ENCODE measurements at places on chromosomes 1 and 21. TPM values are rescaled to one million over a fixed set of nuclear protein-coding genes. Genes with fewer than 3 reads are reported as not detected.
A peak's percentile ranks its signal among the peaks of the same experiment; 100 is the strongest.

The LCE1E gene
- total RNA-seq = not detected

The FAM163A gene
- total RNA-seq = 0.16 TPM

The VANGL2 gene
- total RNA-seq = 2.1 TPM

The LYSMD1 gene
- total RNA-seq = 12.0 TPM

The FAM20B gene
- total RNA-seq = 53.8 TPM

The IRF2BP2 gene
- 126 TPM for total RNA-seq

The CELA2B gene
- not detected for total RNA-seq

The TNFSF18 gene
- total RNA-seq = not detected

The CACNA1S gene
- total RNA-seq = not detected

The RPS6KA1 gene
- 4.9 TPM for total RNA-seq

DNA sequence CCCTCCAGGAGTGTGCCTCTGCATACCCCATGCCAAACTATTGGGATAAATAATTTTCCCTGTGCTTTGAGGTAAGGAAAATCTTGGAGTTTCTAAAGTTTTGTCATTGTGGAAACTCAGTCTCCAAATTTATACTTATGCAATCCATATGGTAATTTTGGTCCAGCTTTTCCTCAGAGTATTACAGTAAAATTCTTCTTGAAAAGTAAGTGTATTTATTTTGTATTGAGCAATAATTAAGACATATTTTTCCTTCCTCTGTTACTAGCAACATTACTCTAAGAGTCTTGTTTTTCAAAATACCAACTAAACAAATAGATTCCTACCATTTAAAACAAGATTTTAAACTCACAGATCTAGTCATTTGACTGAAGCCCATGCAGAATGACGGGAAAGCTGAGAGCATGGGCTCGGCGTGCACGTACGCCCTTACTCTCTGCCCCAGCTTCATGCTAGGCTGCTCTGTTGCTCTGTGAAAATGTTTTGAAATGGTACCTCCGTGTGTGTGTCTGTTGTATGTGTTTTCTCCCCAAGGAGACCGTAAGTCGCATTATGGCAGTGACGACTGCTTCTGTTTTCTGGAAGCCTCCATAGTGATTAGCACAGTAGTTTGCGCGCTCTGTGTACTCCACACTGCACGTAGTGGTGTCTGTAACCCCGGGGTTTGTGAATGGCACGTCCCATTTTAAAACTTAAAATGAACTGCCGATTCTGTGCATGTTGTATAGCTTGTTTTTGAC, 165.3 kb downstream of the SDCCAG8 start:
- no peak for DNase-seq

- peak; percentile 70 for DNase-seq
Measured at GRCh38 chr1:155989242-155990004, 11.1 kb upstream of the ARHGEF2 start.

DNA sequence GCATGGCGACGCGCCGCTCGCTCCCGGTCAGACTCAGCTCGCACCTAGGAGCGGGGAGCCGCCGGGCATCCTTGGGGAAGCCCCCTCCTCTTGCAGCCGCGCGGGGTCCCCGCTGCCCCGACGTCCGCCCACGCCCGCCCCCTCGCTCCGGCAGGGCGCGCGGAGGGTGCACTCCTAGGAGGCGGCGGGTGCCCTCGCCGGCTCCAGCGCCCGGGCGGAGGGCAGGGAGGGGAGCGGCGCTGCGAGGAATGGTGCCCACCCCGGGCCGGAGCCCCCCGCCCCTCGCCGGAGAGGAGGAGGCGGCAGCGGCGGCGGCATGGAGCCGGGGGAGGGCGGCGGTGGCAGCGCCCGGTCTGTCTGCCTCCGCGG, 488 bp downstream of the FAM78B start:
- no peak for DNase-seq

DNA sequence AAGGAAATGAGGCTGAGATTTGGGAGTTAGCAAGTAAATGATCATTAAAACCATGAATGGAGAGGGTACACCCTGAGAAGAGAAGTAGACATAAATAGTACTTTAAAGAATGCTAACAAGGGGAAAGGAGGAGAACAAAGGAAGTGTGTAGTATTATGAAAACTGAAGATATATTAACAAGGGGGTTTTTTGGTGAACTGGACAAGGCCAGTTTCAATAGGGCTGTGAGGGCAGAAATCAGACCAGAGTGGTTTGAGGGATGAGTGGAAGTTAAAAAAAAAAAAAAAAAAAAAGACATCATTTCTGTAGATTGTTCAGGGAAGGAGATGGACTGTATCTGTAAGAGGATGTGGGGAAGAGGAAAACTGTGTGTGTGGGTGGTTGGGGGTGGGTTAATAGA, 137.1 kb downstream of the PLA2G4A start:
- DNase-seq = no peak

DNA sequence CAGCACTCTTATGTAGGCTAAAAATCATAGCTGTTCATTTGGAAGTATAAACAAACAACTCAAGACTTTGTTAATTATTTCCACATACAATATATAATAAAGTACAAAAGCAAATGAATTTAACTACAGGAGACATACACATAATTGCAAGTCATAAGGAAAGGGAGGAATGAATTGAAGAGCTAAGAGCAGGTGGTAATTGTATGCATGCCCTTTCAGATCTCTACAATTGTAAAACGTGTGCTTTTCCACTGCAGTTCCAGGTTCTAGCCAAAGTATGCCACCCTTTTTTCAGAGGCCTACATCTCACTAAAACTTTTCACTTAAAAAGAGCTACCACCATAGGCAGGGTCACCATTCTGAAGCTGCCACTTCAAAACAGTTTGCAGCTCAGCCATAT, 42.8 kb upstream of the HP1BP3 start:
- DNase-seq = no peak

DNA sequence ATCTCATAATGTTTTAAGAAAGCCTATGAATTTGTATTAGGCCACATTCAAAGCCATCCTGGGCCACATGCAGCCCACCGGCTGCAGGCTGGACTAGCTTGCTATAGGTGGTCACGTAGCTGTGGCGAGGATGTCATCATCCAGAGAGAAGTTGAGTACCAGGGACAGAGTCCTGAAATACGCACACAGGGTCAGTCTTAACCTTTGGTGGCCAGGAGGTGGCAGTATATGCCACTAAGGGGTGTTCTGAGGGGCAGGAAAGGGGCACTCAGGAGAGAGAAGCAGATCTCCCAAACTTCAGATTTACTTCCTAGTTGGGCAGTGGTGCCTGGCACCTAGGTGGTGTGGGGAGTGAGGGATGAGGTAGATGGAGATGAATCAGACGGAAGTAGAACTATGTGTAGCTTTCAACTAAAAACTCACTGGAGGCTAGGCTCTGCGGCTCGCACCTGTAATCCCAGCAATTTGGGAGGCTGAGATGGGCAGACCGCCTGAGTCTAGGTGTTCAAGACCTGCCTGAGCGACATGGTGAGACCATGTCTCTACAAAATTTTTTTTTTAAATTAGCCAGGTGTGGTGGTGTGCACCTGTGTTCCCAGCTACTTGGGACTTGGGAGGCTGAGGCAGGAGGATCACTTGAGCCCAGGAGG, 16.3 kb upstream of the CDK18 start:
- no peak for DNase-seq

DNA sequence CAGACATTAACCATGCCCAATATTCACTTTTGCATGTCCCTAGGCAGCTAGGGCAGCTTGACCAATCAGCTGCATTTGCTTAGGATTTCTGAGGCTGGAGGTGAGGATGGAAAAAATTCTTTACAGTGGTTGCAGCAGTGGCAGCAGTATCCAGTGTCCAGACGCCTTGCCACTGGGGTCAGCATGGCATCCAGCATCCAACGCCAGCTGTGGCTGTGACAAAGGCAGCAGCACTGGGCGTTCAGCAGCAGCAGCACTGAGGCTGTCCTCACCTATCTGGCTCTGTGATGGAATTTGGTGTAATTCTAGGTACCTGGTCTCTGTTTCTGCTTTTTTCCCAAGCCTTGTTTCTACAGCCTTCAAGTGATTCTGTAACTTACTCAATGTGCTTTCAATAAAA, 15.5 kb downstream of the RHBDL2 start:
- no peak for DNase-seq

DNA sequence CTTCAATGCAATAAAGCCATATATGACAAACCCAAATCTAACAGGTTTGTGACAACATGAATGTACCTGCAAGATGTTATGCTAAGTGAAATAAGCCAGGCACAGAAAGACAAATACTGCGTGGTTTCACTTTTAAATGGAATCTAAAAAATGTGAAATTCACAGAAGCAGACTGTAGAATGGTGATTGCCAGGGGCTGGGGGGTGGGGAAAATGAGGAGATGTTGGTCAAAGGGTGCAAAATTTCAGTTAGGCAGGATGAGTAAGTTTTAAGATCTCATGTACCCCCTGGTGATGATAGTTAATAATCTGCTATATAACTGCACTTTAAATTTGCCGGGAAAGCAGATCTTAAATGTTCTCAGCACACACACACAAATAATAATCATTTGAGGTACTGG, 160.5 kb downstream of the PTBP2 start:
- no peak for DNase-seq

DNA sequence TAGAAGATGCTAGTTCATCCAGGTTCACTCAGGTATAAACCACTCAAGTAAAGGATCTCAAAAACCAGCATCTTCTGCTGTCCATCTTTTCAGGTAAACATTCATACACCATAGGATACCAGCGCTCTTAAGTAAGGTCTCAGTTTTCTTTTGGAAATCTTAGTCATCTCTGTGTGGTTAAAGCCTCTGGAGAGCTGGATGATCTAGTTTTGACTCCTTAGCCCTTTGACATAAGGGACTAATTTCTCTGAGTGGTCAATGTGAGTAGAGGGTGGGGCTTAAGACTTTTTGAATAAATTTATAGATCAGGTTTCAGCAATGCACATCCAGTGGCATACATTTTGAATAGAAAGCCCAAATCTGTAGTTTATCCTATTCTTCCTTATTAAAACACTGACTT, 92.3 kb downstream of the CTH start:
- DNase-seq = no peak

DNA sequence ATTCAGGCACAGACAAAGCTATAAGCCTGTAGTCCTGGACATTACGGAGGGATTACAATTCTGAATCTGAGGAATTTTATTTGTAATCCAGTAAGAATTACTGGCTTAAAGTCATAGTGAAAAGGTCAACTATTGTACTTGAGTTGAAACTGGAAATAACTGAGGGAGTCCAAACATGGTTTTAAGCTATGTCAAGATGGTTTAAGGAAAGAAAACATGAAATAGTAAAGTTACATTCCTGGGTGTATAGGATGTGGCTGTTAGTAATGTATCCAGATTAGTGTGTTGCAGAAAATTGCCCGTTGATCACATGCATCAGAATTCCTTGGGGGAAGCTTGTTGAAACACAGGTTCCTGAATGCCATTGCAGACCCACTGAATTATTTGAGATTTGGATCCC, 124.8 kb upstream of the GORAB start:
- no peak for DNase-seq

DNA sequence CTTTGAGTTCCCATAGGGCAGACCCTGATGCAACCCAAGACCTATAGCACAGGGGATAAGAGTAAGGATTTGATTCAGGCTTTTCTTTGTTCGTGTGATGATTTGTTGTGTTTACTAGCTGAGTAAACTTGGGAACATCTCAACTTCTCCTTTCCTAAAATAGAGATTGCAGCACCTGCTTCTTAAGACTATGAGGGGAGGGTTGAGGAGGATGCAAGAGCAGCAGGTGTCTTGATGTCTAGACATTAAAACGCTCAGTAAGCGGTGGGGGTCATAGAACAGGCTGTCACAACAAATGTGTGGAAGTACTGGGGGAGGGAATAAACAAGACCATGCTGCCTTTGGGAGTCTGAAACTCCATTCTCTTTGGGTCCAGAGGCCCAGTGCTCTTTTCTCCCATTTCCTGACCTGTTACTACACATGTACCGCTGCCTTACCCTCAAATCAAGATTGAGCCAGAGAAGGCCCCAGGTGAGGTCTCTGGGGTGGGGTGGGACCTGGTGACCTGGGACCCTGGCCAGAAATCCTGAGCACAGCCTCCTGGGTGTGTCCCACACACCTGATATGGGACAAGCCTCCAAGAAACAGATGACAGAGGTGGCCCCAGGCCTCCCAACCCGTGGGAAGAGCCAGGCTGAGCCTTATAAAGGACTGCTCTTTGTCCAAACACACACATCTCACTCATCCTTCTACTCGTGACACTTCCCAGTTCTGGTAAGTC, at the start of gene S100A7A:
S100A7A (plus strand) TSS at position 671 of the 721 bp plus-strand sequence. CDS start 1,563 bp downstream, outside the sequence.
- no peak for DNase-seq

GRCh38 chr1:63833363-63834119, 59.7 kb downstream of the ROR1 start:
- DNase-seq = no peak

DNA sequence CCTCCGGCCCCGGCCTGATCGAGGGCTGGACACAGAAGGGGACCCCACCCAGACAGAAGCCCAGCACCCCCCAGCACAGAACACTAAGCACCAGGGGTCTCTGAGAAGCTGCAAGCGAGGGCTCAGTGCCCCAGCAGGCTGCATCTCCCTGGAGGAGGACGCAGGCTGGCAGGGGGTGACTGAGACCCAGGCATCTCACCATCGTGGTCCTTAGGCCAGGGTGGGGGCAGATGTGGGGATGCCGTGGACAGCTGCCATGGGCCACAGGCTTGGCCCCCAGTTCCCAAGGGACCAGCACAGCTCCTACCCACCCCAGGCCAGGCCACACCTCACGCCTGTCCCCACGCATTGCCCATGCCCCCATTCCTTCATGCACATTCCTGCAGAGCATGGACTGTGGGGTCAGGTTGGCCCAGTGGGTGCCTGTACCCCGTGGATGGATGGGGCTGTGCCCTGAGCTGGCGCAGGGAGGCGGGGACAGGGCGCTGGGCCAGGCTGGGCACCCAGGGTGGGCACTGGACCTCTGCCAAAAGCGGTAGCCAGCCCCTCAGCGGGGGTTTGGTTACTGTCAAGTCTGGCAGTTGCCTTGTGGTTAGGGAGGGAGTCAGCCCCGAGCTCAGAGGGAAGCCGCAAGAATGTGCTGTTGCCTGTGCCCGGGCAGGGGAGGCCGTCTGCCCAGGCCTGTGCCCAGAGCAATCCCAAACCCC, 61.5 kb downstream of the ARHGEF16 start:
- DNase-seq = no peak

- DNase-seq = no peak
Measured at GRCh38 chr1:201282931-201283829, at the start of gene PKP1. PKP1 (plus strand) TSS chr1:201283506; CDS start chr1:201283703, 197 bp downstream.

DNA sequence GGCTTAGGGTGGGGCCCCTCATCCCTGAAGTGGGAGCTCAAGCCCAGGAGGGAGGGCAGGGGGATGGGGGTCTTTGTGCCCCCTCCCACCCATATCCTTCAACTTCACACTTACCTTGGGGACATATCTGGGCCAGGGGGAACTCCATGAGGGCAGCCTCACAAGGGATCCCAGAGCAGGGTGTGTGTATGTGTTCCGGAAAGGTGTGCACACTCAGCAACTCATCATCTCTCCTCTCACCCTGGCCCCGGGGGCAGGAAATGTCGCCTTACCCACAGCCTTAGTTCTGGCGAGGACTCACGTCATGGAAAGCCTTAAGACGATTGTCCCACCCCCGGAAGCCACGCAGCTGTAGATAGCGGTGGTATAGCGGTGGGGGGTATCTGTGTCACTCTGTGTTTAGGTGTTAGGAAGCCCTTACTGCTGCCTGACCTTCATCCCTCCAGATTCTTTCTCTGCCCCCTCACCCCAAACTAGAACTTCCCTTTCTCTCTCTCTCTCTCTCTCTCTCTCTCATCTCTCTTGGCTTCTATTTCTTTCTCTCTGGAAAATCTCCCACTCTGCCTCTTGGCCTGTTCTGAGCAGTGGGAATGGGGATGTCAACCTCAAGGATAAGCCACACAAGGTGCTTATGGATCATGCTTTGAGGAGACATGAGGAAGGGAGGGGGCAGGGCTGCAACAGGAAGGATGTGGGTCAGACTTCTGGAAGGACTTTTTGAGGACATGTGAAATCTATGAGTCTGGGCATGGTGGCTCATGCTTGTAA, at the start of gene SH2D2A:
SH2D2A (minus strand) TSS at position 288 of the 768 bp plus-strand sequence; CDS start at position 148, 140 bp downstream.
- no peak for DNase-seq

GRCh38 chr1:157098519-157098918, 1.1 kb downstream of the ETV3L start:
- no peak for DNase-seq

Data from left ventricle myocardium inferior (tissue), 1 donor.